ENCODE measurements at places on chromosomes 3 and 15. TPM values are rescaled to one million over a fixed set of nuclear protein-coding genes. Genes with fewer than 3 reads are reported as not detected.

Gene MGA
- total RNA-seq, result 28.9 TPM

DNA sequence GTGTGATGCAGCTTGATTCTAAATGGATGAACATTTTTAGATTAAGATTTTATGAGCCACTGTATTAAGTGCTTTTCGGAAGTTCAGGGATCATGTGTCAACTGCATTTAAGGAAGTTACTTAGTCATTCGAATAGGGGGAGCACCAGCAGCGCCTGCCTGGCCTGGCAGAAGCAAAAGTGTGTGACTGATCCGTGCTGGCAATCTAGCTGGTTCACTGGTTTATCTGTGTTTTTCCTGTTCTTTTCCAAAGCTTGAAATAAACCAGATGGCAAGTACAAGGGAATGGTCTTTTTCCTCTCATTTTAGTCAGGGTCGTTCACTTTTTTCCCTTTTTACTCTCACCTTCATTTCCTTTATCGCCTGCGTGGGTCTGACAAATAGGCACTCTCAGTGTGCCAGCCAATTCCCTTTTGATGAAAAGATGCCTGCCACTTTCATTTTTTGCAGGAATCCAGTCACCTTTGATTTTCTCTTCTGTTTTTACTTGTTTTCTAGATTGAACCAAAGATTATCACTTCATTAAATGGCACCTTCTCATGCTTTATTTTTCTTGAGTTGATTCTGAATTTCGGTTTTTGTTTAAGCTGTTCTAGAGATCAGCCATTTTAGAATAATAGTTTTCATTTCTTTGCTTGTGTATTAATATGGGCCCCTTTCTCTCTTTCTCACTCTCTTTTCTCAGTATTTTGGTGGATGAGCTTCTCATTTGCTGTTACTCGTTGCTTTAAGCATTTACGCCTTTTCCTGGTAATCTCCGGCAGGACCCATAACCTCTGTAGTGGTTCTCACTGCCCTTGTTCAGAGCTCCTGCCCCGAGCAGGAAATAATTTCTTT, 2.8 kb downstream of the ABHD2 start:
- no peak overlapping the region for H3K4me3 ChIP-seq
- no peaks in the 10 kb centered on the region for H3K27me3 ChIP-seq
- peaks cover 12% of the 10 kb centered on the region for H3K4me1 ChIP-seq
- H3K36me3 ChIP-seq, result no peaks in the 10 kb centered on the region

- no peak overlapping the region for H3K4me3 ChIP-seq
- H3K27me3 ChIP-seq, result no peaks in the 10 kb centered on the region
- no peaks in the 10 kb centered on the region for H3K36me3 ChIP-seq
- H3K27ac ChIP-seq, result no peak overlapping the region
- DNase-seq, result no peak
Observed at GRCh38 chr3:76432396-76432795, 607.5 kb upstream of the ROBO2 start.

Gene CCR8
- not detected for total RNA-seq

DNA sequence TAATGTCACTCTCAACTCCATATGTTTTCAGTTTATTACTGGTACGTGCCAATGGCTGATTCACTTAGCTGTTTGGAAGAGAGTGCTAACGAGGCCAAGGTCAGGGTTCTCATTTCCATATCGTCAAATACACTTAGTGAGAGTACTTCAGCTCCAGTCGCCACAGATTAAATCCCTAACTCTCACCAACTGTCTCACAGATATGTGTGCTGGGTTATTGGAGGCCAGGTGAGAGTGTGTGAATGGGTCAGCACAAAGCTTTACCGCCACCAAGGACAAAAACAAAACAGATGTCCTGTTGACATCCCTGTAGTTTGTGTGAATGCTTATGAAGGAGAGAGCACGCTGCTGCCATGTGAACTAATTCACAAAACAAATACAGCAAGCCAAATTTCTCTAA, 133.5 kb upstream of the TBL1XR1 start:
- no peaks in the 10 kb centered on the region for H3K36me3 ChIP-seq
- DNase-seq, result no peak
- peaks cover 4% of the 10 kb centered on the region for H3K4me1 ChIP-seq

Gene TMCO5A
- total RNA-seq, result not detected

Gene GATM
- 3.1 TPM for total RNA-seq

- DNase-seq, result peak; percentile 38
- H3K36me3 ChIP-seq, result no peaks in the 10 kb centered on the region
- peaks cover 22% of the 10 kb centered on the region for H3K4me1 ChIP-seq
- peak within 1 kb of the TSS; percentile 77 for H3K4me3 ChIP-seq
Observed at GRCh38 chr15:90101969-90102890, at the start of gene IDH2. Gene IDH2, minus strand, starts transcription at chr15:90102468. Its CDS starts 78 bp downstream, at chr15:90102390.

Gene CTXND1
- total RNA-seq, result not detected

Gene GOLGA8T
- total RNA-seq, result not detected

- H3K27me3 ChIP-seq, result no peaks in the 10 kb centered on the region
- no peak overlapping the region for H3K27ac ChIP-seq
- H3K36me3 ChIP-seq, result no peaks in the 10 kb centered on the region
- no peak for DNase-seq
- H3K4me3 ChIP-seq, result no peak overlapping the region
Observed at GRCh38 chr3:195697582-195698324, 23.0 kb upstream of the MUC20 start.

DNA sequence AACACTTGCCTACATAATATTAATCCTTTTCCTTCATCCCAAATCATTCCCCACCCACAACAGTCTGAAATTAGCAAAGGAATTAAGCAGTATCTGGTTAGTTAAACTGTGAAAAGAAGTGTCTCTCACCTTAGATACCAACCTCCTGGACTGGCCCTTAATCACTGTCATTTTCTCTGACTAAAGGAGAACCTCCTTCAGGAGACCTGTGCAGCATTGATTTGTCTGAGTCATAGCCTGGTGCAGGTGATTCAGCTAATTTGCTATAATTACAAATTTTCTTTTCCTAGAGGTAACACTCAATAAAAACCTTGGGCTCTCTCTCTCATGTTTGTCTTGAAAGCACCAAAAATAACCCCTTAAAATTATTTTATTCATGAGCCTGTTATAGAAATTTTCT, 279.8 kb upstream of the SEMA6D start:
- H3K4me1 ChIP-seq, result no peaks in the 10 kb centered on the region
- H3K36me3 ChIP-seq, result no peaks in the 10 kb centered on the region
- no peak overlapping the region for H3K27ac ChIP-seq
- no peaks in the 10 kb centered on the region for H3K27me3 ChIP-seq
- H3K4me3 ChIP-seq, result no peak overlapping the region

- no peaks in the 10 kb centered on the region for H3K4me1 ChIP-seq
- no peak overlapping the region for H3K27ac ChIP-seq
- no peaks in the 10 kb centered on the region for H3K36me3 ChIP-seq
- no peak for DNase-seq
- no peak overlapping the region for H3K4me3 ChIP-seq
Observed at GRCh38 chr3:152038490-152038889, 165.0 kb downstream of the SUCNR1 start.

DNA sequence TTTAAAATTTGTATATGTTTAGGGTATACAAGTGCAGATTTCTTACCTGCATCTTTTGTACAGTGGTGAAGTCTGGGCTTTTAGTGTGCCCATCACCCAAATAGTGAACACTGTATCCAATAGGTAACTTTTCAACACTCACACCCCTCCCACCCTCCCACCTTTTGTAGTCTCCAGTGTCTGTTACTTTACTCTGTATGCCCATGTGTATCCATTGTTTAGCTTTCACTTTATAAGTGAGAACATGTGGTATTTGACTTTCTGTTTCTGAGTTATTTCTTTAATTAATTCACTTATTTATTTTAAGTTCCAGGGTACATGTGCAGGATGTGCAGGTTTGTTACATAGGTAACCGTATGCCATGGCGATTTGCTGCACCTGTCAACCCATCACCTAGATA, 124.8 kb upstream of the NEO1 start:
- no peak overlapping the region for H3K4me3 ChIP-seq
- no peak for DNase-seq
- H3K4me1 ChIP-seq, result no peaks in the 10 kb centered on the region

- no peaks in the 10 kb centered on the region for H3K27me3 ChIP-seq
- H3K4me1 ChIP-seq, result peaks cover 10% of the 10 kb centered on the region
- peak overlapping the region; percentile 55 for H3K4me3 ChIP-seq
- H3K27ac ChIP-seq, result peak overlapping the region; percentile 75
- no peaks in the 10 kb centered on the region for H3K36me3 ChIP-seq
Observed at GRCh38 chr15:69463182-69463756, 10.7 kb downstream of the RPLP1 start.

GRCh38 chr3:118984699-118985098, 49.9 kb downstream of the IGSF11 start:
- peaks cover 84% of the 10 kb centered on the region for H3K27me3 ChIP-seq
- no peak for DNase-seq
- H3K36me3 ChIP-seq, result no peaks in the 10 kb centered on the region
- no peaks in the 10 kb centered on the region for H3K4me1 ChIP-seq
- H3K27ac ChIP-seq, result no peak overlapping the region

Gene ROPN1
- not detected for total RNA-seq

DNA sequence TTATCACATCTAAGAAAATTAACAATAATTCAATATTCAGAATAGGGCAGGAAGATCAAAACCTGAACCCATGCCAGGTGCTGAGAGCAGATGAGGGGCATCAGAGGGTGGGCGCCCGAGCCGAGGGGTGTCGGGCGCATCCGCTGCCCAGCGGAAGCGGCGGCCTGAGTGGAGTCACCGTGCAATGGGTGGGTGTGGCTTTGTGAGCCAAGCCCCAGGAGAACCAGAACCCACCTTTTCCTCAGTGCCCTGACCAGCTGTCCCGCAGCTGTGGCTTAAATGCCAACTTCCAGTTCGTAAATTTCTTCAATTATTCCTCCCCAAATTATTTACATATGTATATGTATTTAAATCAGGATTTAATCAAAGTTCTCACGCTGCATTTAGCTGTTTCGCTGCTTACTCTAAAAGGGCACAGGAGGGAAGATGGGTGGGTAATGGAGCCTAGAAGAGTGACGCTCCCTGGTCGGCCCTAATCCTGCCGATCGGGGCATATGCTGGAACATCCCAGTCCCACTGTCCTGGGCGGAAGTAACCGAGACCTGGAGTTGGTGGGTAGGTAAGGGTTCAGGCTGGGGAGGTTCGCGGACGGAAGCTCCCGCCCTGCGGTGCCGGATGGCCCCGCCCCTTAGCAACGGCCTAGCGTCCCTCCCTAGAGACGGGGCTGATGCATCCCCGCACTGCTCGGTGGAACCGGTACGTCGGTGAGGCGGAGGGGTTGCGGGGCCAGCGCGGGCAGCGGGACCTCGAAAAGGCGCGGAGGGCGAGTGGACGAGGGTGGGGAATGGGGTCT, 1.3 kb downstream of the DNAH1 start:
- peaks cover 15% of the 10 kb centered on the region for H3K4me1 ChIP-seq
- no peak for DNase-seq
- no peak overlapping the region for H3K27ac ChIP-seq
- H3K36me3 ChIP-seq, result no peaks in the 10 kb centered on the region
- H3K27me3 ChIP-seq, result no peaks in the 10 kb centered on the region

DNA sequence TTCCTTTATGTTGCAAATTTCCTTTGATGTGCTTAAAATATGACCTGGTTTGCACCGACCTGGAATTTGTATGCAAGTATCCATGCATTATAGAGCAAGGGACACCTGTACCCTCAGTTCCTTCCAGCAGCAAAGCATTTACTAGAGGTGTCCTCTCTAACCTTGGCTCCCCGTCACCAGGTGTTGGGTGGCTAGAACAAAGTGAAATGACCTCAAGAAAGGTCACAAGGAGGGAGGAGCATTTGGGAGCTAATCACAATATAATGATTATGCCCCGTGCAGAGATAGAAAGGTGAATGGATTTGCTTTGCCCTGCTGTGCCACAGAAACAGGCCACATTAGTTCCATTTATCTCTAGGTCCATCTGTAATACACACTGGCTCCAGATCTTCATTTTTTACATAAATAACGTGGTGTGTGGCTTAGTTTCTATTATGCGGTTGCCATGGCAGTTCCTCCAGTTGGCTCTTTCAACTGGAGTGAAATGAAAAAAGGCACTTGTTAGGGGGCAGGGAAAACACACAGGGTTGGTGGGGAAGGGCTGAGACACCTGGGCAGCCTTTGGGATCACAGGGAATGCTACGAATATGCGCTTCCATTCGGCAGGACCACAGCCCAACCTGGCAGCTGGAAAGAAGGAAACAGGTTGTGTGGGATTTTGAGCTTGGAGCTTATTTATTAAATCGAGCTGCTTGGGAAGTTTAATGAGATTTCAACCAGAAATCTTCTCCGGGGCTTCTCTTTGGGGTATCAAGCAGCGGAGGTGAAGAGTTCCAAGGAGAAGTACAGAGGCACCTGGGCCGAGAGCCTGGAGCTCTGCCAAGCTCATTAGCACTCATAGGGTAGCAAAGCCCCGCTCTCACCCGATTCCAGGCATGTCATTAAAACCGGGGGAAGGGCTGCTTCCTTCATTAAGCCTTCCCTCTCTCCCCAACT, 233.5 kb upstream of the ST8SIA2 start:
- no peak for DNase-seq
- no peaks in the 10 kb centered on the region for H3K27me3 ChIP-seq
- H3K4me3 ChIP-seq, result no peak overlapping the region
- H3K36me3 ChIP-seq, result no peaks in the 10 kb centered on the region
- peaks cover 21% of the 10 kb centered on the region for H3K4me1 ChIP-seq

- H3K4me3 ChIP-seq, result no peak overlapping the region
- no peaks in the 10 kb centered on the region for H3K27me3 ChIP-seq
- H3K27ac ChIP-seq, result peak overlapping the region; percentile 41
- DNase-seq, result peak; percentile 87
Observed at GRCh38 chr15:64247906-64248541, 85.2 kb upstream of the PPIB start.

Data from HCT116 (cell line).